ENCODE measurements at places on chromosomes 16 and 17.

DNA sequence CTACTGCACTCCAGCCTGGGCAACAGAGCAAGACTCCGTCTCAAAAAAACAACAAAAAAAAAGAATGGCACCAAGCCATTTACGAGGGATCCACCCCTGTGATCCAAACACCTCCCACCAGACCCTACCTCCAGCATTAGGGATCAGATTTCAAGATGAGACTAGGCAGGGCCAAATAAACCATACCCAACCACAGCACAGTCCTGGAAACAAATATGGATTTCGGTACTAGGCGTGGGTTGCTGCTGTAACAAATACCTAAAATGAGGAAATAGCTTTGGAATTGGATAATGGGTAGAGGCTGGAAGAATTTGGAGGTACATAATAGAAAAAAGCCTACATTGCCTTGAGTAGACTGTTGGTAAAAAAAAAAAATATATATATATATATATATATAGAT, 49.1 kb downstream of the MMP15 start:
- DNase-seq: no peak

- DNase-seq: peak; percentile 26
Observed at GRCh38 chr17:27545562-27546229, 85.3 kb upstream of the LGALS9 start.

GRCh38 chr16:49021136-49021535, 260.5 kb downstream of the CBLN1 start:
- DNase-seq: peak; percentile 53

- DNase-seq: no peak
Observed at GRCh38 chr16:2429771-2430663, 770 bp downstream of the CCNF start.

DNA sequence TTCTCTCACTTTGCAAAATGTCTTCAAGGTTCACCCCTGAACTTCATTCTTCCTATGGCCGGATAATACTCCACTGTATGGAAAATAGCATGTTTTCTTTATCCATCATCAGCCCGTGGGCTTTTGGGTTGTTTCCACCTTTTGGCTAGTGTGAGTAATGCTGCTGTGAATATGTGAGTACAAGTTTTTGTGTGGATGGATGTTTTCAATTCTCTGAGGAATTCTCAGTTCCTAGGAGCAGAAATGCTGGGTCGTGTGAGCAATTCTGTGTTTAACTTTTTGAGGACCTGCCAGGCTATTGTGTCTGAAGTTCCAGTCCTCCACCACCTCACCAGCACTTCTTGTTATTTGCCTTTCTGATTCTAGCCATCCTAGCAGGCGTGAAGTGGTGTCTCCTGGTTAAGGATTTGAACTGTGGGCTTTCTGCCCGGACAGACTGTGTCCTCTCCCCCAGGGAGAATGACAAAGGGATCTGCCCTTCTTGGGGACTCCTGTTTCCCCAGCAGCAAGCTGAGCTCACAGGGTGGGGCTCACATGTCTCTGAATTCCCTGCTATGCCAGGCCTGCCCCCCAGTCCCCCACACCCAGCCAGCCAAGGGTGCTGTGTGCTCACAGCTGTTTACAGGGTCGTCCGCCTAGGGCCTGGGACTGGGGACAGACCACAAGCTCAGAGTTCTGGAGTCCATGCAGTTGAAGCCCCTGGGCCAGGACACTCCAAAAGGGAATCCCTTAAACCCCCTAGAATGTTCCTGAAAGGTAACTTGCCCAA, 92.2 kb upstream of the CIBAR2 start:
- DNase-seq: no peak

- DNase-seq: no peak
Observed at GRCh38 chr17:30421592-30421991, 42.9 kb downstream of the CPD start.

DNA sequence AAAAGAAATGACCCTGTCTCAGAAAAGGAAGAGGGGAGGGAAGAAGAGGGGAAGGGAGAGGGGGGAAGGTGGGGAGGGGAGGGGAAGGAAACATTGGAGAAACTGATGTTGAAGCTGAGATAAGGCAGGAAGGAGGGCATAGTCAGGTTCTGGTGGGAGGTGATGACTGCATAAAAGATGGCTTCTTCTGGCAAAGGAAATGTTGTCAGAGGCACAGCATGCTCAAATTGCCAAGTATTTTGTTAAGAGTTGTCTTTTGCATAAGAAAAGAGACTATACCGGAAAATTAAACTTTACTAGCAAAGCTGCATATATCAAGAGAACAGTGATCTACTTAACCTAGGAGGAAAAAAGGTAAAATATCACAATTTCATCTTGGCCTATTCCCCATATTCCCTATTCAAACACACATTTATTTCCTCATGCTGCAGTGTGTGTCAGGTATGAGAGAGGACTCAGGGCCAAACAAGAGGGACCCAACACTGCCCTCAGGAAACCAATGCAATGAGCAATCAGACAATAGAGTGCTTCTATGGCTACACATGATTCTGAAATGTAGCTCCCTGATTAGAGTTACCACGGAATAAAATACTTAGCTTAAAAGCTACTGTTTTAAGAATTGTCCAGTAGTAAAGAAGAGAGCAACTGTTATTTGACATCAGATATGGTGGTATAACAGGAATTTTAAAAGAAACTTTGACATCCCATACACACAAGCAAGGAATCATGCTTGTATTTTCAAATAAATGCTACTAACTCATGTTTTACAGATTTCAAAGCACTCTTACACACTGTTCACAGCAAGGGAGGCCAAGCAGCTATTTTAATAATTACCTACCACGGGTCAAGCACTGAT, 80.9 kb downstream of the PARN start:
- DNase-seq: no peak

GRCh38 chr16:65845466-65846209, 520.9 kb upstream of the CDH5 start:
- DNase-seq: no peak

GRCh38 chr16:22691335-22691734, 122.6 kb upstream of the HS3ST2 start:
- no peak for DNase-seq

DNA sequence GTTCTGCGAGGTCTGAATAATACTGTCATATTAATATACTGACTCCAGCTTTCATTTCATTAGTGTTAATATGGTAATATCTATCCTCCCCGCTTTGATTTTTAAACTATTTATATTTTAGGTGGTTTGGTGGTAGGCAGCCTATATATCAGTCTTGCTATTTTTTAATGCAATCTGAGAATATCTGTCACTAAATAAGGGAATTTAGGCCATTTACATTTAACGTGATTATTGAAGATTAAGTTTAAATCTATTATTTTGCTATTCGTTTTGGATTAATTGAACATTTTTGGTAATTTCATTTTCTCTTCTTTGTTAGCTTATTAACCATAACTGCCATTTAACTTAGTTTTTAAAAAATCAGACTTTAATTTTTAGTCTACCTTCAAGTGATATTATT, 247.7 kb upstream of the PMFBP1 start:
- DNase-seq: no peak

GRCh38 chr16:29899516-29900101, at the start of gene SEZ6L2:
Gene SEZ6L2, minus strand, starts transcription at chr16:29899550. Its CDS starts 531 bp downstream, at chr16:29899019.
- peak; percentile 91 for DNase-seq

GRCh38 chr17:47997586-47997985, 26.7 kb downstream of the CDK5RAP3 start:
- DNase-seq: no peak

DNA sequence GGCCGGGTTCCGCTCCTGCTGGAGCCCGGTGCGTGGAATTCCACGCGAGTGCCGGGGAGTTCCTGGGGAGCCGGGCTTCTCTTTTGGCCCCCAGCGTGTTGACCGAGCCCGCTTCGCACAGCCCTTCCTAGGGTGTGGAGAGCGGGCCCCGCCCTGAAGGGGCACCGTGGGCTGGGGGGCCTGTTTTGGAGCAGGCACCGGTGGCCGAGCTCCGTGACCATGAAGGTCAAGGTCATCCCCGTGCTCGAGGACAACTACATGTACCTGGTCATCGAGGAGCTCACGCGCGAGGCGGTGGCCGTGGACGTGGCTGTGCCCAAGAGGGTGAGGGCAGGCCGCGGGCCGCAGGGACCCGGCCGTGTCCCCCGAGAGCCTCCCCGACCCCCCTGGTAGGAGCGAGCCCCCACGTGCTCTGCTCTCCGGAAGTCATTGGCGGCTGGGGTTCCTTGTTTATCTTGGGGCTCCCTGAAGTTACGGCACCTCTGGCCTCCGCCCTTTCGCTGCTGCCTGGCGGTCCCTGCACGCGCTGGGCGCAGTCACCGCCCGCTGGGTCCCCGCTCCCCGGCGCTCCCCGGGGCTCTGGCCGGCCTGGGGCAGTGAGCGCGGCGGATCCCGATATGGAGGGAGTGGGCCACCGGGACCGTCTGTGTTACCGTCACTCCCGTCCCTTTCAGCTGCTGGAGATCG, 528 bp downstream of the HAGHL start:
- DNase-seq: no peak

GRCh38 chr16:23024044-23024443, 125.2 kb downstream of the USP31 start:
- no peak for DNase-seq

DNA sequence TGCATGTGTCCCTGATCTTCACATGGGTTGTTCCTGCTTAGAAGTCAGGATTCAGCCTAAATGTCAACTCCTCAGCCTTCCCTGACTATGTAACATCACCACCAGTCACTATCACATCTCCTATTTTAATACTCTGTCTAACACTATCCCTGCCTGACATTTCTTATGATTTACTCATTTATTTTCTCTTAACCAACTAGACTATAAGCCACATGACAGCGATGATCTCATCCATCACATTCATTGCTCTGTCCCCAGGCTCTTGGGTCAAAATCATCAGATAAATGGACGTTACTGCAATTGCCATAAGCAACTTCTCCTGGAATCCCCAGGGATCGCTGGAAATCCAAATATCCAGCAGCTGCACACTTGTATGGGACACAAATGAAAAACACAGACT, 15.7 kb downstream of the CDRT4 start:
- DNase-seq: no peak

- DNase-seq: peak; percentile 93
Observed at GRCh38 chr17:50372758-50373556, at the start of the genes EME1 and MRPL27. Gene EME1, plus strand, starts transcription at chr17:50373229. Its CDS starts 1,980 bp downstream, at chr17:50375209. Gene MRPL27, minus strand, starts transcription at chr17:50373184. Its CDS starts 14 bp downstream, at chr17:50373170.

DNA sequence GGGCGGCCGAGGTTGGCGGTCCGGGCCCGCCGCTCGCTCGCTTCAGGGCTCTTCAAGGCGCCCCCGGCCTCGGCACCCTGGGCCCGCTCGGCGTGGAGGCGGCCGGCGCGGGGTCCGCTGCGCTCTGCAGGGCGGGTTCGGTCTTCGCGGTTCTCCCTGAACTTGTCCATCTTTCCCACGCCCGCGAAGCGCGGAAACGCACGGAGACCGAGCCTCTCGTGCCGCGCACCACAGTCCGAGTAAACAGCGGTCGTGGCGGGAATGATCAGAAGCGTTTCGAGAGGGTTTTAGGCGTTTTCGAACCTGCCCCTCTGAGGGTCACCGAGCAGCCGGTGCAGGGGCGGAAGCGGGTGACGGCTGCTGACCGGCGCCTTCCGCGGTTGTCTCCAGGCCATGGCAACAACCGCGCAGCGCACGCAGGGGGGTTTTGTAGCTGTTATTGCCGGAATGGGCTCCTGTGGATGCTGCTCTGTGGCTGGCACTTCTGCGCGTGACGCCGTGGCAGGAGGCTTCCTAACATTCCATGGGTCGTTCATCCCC, 414 bp downstream of the NARF start:
- no peak for DNase-seq

DNA sequence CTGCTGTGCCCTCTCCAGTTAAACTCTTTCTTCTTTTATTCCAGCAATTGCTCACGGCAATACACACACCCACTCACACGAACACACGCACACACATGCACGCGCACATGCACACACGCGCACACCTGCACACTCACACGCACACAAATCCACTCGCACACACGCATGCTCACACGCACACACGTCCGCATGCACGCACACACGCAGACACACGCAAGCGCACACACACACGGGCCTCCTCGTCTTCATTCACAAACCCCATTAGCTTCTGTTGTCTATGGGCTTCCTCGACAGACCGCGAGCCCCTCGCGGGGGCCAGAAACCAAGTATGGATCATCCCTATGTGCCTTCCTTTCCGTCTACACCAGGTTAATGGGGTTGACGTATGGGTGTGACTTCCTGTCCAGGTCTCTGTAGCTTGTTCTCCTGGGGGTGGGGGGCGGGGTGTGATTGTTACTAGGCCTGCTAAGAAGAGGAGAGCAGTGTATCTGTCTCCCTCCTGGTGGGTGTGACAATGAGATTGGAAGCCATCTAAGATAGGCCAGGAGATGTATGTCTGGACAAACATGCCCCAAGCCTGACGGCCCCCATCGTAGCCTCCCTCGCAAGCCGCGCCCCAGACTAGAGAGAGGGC, 670 bp upstream of the CTF1 start:
- no peak for DNase-seq

DNA sequence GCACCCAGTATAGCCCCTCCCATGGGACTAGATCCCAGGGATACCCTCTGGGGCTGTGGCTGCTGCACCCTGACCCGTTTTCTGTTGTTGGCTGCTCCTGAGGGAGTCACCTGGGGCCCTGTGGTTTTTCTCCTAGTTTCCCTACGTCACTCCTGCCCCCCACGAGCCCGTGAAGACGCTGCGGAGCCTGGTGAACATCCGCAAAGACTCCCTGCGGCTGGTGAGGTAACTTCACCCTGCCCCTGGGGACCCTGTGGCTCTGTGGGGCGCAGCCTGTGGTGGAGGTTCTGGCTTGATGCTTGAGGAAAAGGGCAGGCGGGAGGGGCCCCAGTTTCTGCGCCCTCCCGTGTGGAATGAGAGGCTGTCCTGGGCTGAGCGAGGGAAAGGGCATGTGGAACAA, 27.2 kb downstream of the MGRN1 start:
- no peak for DNase-seq

DNA sequence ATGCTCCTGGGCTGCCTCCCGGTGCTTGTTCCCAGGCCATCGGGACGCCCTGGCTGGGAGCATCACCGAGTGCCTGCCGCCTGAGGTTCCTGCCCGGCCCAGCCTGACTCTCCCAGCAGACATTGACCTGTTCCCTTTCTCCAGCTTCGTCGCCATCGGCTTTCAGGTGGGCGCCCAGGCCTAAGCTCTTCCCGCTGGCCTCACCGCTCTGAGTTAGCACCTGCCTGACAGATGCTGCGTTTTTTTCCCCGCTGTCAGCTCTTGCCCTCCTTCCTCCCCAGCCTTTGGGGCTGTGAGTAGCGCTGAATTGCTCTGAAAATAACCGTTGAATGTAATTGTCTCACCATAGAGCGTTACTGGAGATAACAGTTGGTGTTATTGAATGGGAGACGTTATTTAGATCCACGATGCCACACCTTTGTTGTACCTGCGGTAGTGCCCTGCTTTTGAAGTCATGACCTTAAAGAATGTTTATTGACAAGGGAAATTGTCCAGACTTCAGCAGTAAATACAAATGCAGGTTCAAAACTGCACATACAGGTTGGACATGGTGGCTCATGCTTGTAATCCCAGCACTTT, 21.3 kb upstream of the SMIM5 start:
- no peak for DNase-seq
